ENCODE measurements at places on chromosomes 4 and X. TPM values are rescaled to one million over a fixed set of nuclear protein-coding genes. Genes with fewer than 3 reads are reported as not detected.

GRCh38 chr4:148101790-148102189 is 340.4 kb downstream of the NR3C2 start:
- no peak for DNase-seq

GRCh38 chrX:138692591-138692990 is 18.9 kb downstream of the FGF13 start:
- no peak for DNase-seq

- DNase-seq = no peak
These were observed 44.0 kb downstream of the ARHGEF6 start for GRCh38 chrX:136736690-136737089.

DNA sequence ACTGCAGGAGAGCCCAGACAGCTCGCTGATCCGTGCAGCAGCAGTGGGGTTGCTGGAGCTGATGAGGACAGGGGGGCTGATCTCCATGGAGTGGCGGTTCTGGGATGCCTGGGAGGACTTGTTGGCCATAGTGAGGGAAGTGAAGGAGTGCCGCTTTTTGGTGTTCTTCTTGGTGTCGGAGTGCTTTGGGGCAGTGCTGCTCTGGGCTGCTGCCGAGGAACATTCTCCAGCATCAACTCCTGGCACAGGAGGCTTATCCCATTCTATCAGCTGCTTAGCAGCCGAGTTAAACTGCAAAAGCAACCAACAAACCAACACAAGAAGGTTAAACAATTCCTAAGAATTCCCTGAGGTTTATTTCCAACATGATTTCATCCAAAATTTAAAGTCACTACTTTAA is 126.3 kb upstream of the CBR4 start:
- DNase-seq = no peak

DNA sequence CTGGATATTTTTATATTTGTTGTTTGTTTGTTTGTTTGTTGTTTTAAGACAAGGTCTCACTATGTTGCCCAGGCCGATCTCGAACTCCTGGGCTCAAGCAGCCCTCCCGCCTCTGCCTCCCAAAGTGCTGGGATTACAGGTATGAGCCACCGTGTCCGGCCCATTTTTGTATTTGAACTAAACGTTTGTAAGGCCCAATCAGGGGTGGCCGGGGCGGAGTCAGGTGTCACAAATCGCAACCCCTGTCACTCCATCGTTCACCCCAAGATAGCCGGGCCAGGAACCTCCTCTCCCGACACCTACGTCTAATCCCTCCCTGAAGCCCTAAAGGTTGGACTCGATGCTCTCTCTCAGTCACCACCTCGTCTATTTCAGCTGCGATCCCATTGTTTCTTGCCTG is 722 bp upstream of the EFHC2 start:
- no peak for DNase-seq

DNA sequence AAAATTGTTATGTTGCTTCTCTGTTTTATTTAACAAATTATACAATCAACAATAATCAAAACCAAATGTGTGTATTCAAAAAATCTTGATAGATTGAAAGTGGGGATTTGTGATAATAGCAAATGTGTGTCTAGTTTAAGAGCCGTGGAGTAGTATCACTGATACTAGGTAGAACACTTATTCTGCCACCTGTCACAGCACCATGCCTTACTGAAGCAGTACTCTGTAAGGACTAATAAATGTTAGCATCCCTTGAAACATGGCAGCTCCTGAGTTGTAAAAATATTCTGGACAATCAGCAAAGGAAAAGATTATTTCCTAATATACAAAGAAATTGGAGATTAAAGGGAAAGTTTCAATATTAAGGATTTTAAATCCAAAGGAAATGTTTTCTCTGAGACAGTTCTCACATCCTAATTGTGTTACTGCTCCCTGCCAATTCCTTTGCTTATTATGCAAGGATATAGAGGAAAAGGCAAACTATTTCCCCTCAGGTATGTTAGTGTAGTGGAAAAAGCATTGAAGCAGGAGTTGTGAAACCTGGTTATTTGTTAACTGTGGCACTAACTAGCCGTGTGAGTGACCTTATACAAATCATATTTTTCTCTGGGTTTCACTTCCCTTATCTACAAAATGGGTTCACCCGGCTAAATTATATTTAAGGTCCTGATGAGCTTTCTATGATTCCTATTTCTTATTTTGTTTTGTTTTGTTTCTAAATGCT is 303.1 kb downstream of the ARHGAP24 start:
- DNase-seq = no peak

- no peak for DNase-seq
These were observed 22.5 kb downstream of the PPA2 start for GRCh38 chr4:105451346-105451745.

DNA sequence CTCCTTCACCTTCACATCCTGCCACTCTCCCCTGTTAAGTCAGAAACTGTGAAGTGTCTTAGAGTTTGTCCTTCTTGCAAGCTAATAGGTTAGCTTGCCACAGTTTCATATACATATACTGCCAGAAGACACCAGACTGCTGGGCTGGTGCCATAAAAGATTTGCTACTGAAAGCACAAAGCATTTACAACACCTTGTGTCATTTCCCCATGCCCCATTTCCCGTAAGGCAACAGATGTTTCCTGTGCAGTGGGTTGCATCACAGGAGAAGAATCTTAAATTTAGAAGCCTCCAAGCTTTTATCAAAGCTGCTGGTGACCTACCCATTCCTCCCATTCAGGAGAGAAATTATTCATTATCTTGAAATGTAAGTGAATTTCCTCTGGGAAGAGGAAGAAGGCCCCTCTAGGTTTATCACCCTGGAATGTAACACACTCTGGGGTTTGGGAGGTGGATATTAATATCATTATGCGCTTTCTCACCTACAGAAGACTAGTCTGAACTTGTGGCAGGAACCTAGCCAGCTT is 34.5 kb upstream of the RAB33B start:
- DNase-seq = no peak

DNA sequence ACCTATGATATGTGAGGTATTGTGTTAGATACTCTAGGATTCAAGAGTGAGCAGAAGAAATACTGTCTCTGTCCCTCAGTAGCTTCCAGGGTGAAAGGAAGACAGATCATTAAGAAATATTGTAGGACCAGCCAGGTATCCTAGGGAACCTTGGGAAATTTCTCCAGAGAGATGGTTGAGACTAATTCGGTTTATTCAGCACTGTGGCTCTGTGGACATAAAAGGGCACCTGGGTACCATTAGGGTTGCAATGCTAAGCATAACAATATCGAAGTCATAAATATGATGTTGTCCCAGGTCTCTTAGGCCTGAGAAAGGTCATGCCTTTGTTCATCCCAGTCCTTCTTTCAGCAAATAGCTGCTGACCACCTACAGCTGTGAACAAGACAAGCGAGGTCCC is 61.0 kb downstream of the FAM114A1 start:
- DNase-seq = no peak

- no peak for DNase-seq
These were observed 503.6 kb upstream of the ZFP42 start for GRCh38 chr4:187491959-187492358.

DNA sequence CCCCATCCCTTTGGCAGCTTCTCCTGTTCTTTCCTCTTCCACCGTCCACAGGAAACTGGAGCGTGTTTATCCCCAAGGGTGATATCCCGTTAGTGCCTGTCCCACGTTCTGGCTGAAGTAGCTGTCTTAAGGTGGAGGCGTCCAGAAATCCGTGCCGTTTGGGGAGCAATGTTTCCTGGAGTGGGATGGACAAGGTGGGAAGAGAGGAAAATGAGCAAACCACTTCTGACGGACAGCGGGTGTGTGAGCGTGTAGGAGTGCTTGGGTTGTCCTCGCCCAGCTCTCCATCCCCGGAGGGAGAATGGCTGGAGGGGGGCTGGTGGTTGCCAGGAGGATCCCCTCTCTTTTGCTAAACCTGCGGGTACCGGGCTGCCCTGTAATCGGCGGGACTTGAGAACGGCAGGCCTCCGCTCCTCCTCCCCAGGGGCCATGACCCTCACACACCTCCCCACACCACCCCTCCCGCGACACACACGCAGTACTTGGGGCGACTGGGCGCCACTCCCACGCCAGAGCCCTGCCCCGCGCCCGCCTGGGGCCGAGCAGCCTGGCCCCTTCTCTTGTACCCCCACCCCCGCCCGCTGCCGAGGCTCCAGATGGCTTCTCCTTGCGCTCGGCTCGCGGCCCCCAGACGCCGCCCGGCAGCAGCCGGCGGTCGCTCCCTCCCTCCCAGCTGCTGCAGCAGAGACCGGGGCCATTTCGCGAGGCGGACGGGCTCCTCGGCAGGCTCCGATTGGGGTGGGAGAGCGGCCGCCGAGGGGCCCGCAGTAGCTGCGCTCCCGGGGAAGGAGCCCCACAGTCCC is 13.9 kb upstream of the PRDM8 start:
- DNase-seq = no peak

DNA sequence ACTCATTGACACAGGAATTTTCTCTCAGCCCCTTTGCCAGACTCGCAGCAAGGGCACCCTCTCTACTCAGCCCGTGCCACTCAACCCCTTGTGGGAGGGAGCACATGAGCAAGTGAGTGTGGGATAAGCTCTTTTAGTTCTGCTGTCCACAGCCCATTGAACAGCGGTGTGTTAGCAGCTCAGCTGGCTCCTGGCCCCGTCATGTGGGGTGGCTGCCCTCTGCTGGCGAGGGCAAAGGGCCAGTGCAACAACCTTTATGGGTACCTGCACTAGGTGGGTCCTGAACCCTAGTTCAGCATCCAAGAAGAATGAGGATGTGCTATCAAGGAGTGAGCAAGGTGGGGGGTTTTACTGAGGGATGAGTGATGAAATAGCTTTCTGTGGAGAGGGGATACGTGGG is 85.0 kb upstream of the ZNF81 start:
- DNase-seq = no peak

DNA sequence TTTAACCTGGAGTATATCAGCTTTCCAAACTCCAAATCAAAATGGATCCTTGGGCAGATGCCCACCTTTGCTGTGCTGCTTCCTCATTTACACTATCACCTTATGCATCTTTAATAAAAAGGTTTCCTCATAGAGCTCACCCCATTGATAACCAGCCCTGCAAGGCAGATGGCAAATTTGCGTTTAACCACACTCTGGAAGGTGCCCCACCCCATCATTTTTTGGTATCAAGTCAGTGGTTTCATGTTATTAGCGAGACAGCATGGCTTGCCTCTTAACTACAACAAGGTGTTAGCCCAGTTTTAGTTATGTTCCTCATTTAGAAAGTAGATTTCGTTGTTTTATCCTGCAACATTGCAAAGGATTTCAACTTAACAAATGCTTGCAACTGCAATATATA is 214.0 kb upstream of the WDFY3 start:
- no peak for DNase-seq

GRCh38 chr4:53788621-53789020 is 197.3 kb upstream of the LNX1 start:
- no peak for DNase-seq

- DNase-seq = no peak
These were observed 875.5 kb upstream of the INTU start for GRCh38 chr4:126757219-126757618.

DNA sequence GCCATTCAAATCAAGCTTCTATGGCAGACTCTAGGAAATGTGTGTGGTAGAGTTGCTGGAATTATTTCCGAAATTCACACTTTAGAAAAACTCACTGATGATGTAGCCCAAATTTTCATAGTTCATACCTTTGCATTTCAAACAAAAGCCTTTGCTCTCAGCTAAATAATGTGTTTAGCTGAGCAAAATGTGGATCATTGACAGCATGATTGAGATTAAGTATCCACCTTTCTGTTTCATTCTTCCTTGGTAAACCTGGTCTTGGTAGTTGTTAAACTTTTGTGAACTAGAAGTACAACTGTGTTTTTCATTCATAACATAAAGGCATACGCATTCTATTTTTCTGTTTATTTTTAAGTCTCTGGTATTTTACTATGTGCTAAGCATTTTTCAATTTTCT is 7.2 kb downstream of the PCDH7 start:
- DNase-seq = no peak

DNA sequence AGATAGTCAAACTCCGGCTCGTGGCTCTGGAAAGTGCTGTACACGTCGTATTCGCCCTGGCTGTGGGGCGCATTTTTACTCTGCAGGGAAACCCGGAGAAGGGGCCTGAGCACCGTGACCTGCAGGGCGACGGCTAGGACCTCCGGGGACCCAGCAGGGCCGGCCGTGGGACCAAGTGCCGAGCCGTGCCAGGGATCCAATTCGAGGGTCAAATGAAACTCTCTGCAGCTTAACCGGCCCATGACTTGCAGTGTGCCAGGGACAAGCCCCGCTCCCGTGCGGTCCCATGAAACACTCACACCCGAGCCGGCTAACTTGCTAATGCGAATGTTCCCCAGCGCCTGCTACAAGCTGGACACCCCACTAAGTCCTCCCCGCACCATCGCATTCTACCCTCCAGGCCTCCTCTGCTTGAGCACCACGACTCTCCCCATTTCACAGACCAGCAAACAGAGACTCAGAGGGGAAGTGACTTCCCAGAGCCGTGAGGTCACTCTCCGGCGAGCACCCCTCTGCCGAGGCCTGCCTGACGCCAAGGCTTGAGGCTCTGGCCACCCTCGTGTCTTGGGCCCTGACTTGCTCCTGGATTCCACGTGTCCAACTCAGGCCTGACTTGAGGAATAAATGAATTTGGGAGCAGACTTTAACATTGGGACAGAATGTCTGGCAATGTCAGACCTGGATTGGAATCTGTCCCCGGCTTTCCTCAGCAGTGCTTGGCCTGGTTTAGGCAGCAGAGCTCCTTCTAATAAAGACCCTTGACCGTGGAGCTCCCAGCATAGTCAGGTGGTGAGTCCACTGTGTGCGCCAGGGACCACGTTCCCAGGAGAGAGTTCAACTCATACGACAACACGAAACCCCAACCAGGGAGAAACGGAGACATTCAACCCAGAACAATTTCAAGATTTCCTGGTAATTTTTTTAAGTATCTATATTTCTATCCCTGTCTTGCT is 93.6 kb downstream of the PPP2R2C start:
- DNase-seq = no peak

DNA sequence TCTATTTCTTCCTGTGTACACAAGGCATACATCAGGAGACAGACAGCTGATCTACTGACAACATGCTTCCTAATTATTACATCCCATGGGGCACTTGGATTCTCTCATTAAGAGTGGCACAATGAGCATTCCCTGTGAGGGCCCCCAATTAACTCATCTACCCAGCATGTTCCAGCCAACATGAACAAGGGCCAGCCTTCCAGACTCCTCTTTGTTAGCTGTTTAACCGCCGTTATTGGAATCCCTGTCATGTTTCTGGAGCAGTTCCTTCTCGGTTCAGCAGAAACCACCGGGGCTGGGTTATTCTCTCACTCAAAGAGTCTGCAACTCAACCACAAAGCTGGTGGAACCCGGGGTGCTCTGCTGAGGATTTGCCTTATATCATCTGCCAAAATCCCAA is 9.9 kb upstream of the GPM6B start:
- no peak for DNase-seq

Gene MAGED4
- polyA plus RNA-seq = 32.1 TPM

Gene DCAF12L1
- polyA plus RNA-seq = not detected

Gene SOWAHD
- polyA plus RNA-seq = 2.1 TPM

Gene HSD17B10
- 69.0 TPM for polyA plus RNA-seq

Gene CYLC1
- polyA plus RNA-seq = not detected

Gene SOD3
- polyA plus RNA-seq = not detected

Gene FABP2
- polyA plus RNA-seq = 0.72 TPM

Data from HepG2 (cell line).